ENCODE measurements at places on chromosomes 5 and 9.
A peak's percentile ranks its signal among the peaks of the same experiment; 100 is the strongest.

DNA sequence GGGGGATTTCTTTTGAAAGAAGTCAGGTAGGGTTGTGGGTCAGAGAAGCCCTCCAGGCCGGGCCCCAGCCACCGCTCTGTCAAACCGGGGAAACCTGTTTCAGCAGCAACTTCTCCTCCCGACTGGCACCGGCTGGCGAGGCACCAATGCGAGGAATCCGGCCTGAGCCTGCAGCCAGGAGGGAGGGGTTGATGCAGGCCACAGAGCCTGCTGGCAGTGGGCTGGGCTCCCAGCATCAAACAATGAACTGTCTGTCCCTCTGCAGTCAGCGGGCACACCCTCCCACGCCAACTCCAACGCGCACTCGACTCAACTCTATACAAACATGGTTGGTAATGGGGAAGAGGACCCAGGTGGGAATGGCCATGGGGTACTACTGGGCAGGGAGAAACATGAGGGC is 12.1 kb downstream of the PCDH1 start:
- DNase-seq = no peak

GRCh38 chr9:120235081-120235480 is 344.9 kb downstream of the CDK5RAP2 start:
- DNase-seq = no peak

DNA sequence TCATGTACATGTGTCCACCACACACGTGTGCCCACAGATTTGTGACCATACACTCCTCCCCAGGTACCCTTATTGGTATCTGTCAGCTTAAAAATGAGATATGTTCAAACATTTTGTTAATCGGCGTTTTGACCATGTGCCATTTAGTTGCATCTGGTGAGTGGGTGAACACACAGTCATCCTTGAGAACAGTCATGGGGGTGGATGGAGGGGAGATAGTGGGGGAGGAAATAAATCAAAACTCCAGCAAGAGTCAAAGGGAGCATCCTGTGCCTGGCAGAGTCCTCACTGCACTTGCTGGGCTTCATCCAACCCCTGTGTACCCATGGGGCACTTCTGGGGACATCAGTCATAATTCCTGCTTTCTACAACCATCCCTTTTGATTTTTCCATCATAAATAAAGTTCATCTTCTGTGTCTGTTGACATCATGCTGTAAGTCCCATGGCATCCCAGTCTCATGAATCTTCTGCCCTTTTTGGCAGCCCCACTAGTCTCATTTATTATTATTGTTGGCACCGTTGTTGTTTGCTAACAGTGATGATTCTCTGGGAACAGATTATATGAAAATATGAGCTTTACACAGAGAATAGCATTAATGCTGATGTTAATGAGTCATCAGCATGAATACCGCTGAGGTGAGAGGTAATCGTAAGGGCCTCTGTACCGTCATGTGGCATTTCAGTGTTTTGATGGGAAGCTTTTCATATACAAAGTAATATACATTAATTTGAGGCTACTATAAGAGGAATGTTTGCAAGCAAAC is 24.4 kb upstream of the CLK4 start:
- no peak for DNase-seq

DNA sequence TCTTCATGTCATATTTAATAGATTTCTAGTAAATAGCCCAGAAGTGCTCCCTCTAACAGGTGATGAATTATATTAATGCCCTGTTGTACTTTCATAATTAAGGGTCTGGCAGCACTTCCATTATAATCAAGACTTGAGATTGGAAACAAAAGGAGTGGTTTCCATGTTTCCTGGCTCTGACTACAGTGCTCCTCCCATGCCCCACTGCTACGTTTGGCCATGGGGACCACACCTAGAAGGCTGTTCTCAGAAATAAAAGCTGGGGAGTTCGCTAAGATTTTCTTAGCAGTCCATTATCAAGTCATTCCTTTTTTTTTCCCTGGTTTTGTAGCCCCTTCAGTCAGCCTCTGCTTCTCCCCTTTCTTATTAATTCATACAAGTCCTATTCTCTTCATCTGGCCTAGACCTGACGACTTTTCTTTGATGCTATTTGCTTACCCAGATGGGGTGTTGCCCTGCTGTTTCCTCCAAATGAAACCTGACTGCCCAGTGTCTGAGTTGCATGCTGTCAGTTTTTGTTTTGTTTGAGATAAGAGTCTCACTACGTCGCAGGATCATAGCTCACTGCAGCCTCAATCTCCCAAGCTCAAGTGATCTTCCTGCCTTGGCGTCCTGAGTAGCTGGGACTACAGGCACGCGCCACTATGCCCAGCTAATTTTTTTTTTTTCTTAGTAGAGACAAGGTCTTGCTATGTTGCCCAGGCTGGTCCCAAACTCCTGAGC is 312.1 kb upstream of the EFNA5 start:
- no peak for DNase-seq

DNA sequence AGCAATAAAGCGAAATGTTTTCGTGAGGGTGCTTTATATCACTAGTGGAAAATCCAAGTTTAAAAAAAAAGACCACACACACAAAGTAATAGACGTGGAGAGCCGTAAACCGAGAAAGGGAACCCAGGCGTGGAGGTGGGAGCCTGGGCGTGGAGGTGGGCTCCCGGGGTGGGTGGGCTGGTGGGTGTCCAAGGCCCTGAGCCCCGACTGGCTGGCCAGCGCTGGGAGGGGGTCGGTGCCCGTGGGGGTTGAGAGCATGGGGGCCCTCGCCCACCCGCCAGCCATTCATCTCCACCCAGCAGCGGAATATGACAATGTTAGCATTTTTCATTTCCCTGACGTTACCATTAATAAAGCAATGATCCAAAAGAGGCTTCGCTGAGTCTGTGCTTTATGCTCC is 135.0 kb downstream of the MVB12B start:
- DNase-seq = no peak

GRCh38 chr9:109969011-109969410 is 189.0 kb downstream of the PALM2AKAP2 start:
- peak; percentile 20 for DNase-seq

DNA sequence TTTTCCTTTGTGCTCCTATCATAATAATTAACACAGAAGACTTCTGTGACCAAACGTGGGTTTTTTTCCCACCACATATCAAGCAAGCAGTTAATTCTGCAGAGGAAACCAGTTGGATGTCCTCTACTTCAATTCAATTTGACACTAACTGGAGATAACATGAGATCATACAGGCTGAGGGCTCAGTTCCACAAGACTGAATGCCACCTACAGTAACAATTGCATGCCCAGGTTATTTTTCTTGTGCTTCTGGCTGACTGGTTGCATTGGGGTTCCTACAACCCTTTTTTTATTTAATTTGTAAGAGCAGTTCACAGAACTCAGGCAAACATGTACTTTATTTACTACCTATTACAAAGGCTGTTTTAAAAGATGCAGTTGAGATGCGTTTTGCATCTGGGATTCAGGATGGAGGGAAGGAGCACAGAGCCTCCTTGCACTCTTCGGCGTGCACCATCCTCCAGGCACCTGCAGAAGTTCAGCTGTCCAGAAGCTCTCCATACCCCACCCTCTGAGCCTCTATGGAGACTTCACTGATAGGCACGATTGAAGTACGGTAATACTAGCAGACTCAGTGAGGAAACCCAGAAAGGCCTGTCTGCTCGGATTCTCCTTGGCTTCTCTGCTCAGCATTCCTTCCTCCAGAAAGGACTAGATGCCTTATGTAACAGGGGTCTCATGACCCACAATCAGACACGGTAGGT is 425.2 kb upstream of the CDH9 start:
- DNase-seq = no peak

GRCh38 chr9:137108608-137109249 is 5.8 kb downstream of the DPP7 start:
- DNase-seq = no peak

GRCh38 chr9:71506821-71507220 is 261.5 kb downstream of the CEMIP2 start:
- DNase-seq = no peak

- DNase-seq = no peak
These were observed 77.9 kb downstream of the SEMA5A start for GRCh38 chr5:9468060-9468388.

DNA sequence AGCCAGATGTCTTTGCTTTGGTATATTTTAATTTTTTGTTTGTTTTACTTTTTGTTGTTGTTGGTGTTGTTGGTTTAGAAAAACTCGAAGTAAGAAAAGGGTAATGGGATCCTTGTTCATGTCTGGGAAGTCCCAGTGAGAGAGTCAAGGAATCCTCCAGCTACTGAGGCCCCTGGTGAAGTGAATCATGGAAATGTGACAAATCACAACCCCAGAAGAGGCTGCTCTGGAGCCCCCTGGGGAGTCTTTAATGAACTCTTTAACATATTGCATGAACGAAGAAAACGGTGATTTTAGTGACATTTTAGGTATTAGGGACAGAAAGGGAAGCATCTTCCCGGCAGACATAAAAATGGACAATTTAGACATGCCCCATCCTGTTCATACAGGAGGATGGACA is 41.3 kb downstream of the TMEM174 start:
- DNase-seq = no peak

DNA sequence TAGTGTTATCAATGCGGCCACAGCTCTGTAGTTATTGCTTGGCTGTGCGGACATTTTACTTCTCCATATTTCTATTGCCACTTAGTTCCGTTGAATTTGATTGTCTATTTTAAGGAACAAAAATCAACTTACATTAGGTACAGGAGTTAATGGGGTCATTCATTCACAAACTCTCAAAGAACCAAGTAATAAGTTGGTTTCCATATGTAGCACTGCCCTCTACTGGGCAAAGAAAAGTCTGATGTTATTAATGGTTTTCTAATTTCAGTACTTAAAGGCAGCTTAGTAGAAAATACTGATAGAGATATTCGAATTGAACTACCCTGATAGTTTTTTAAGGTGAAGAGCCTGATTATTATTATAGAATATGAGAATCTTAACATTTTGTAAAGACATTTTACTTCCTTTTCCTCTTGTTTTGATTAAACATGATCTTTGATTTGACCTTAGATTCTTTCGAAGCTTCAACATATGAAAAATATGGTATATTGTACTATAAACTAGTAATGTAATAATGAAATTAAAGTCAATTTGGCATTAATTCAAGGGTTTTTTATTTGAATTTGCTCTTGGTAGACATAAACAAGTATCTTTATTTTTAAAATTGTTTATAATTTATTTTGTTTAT is 119.5 kb upstream of the CTNND2 start:
- DNase-seq = peak; percentile 49

GRCh38 chr9:38371495-38371894 is 21.0 kb upstream of the ALDH1B1 start:
- DNase-seq = peak; percentile 14

DNA sequence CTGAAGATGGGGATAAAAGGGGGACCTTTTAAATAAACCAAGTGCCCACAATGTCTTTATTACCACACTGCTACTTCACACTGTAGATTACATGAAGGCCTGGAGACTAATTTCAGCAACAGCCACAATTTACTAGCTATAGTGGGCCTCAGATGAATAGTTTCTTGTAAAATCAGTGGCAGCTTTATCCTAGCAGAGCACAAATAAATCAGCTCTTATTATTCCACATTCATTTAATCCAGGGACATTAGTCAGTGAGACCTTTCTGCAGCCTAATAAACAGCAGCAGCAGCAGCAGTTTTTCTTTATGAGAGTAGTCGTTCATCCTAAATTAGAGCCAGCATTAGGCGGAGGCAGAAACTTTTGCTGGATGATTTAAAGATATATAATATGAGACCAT is 542.3 kb downstream of the PSAT1 start:
- DNase-seq = no peak

- DNase-seq = no peak
These were observed 200.9 kb upstream of the MSX2 start for GRCh38 chr5:174523311-174524071.

GRCh38 chr9:36764364-36765076 is 191.8 kb downstream of the MELK start:
- DNase-seq = no peak

- DNase-seq = no peak
These were observed 71.2 kb downstream of the CFAP77 start for GRCh38 chr9:132481053-132481849.

- DNase-seq = no peak
These were observed 8.3 kb upstream of the NKX2-5 start for GRCh38 chr5:173243243-173243830.

DNA sequence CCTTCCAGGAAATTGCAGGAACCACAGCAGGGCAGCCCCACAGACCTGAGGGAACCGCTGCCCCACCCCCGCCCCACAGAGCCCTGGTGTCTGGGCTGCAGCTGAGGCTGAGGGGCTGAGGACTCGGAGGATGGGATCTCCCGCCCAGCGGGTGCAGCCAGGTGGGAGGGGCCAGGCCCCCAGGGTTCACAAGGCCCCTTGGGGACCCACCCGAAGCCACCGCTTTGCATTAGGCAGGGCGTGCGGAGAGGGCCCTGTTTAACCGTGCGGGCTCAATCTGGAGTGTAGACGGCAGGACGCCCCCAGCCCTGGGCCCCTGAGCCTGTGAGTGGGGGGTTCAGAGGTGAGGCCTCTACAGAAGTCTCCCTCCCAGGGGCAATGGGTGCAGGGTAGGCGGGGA is 10.8 kb downstream of the NOTCH1 start:
- no peak for DNase-seq

DNA sequence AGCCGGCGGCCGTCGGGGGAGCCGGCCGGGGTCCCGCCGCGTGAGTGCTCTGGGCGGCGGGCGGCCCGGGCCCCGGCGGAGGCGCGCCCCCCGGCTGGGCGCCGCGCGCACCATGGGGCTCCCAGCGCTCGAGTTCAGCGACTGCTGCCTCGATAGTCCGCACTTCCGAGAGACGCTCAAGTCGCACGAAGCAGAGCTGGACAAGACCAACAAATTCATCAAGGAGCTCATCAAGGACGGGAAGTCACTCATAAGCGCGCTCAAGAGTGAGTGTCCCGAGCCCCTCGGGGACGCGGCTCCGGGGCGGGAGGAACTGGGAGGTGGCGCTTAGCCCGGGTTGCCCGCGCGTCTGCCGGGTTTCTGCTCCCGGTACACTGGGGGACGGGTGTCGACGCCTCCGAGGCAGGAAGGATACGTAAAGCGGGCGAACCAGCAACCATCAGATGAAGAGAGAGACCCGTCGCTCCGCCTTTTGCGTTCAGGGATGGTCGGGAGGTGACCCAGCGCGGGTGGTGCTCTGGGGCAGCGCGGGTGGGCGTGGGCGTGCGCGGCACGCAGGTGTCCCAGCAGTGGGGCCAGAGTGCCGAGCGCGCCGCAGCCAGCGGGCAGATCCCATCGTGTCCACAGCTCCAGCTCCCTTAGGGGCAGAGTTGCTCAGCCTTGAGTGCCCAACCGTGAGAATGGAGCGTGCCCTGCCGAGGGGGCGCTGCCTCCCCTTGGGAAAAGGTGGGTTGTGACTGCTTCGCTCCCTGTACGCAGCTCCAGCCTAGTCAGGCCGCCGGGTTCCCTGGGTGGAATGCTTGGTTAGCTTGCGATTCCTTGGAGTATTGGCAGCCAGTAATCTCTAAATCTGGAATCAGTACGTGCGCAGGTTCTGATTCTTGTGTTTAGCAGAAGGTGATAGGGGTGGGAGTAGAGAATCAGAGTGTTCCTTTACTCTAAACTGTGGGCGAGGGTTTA is 753 bp downstream of the ARHGAP26 start:
- DNase-seq = peak; percentile 62

GRCh38 chr9:36922548-36922947 is 111.5 kb downstream of the PAX5 start:
- DNase-seq = no peak

DNA sequence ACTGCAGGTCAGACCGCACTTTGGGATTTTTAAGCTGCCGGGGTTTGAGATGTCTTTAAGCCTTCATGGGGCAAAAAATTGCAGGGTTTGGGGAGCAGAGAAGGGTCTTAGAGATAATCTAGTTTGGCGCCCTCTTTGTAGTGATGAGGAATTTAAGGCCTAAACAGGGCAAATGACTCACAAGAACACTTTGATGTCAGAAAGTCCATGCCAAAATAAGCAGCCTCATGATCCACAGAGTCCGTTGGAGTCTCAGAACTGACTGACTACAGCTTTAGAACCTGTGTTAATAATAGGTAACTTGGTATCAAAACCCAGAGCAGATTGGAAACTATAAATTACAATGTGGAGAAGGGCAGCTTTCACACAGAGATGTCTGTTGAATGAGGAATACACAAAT is 35.9 kb upstream of the PTGS1 start:
- no peak for DNase-seq

All from KBM-7 (cell line).